Pulmonary artery endothelial cell (primary cell): ENCODE measurements at places on chromosomes 11 and 22. TPM values are rescaled to one million over a fixed set of nuclear protein-coding genes. Genes with fewer than 3 reads are reported as not detected.

The NXPE4 gene
- total RNA-seq: not detected in 2 replicates

The SYCE3 gene
- not detected in 2 replicates for total RNA-seq

The MMP13 gene
- total RNA-seq: not detected in 2 replicates

The LRFN4 gene
- 20.8 and 24.1 TPM in 2 replicates for total RNA-seq

The ZC3H12C gene
- total RNA-seq: 13.3 and 26.4 TPM in 2 replicates

The OR4D5 gene
- not detected in 2 replicates for total RNA-seq
